ENCODE measurements at places on chromosomes 2 and 18.

DNA sequence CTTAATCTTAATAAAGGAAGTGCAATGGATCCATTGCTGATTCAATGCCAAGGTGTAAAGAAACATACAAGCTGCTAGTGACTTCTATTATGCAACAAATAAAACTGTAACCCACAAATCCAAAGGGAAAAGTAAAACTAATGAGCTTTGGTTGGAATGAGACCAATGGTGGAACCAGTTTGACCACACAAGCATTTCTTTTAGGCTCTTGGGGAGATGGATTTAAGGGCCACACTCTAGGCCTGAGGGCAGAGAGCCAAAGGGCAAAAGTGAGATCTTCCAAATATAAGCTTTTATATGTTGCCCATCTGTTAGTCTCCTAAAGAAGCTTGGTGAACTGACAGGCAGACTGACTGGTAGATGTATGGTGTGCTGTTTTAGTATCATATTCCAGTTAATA, 41.5 kb upstream of the MMADHC start:
- DNase-seq, result no peak

DNA sequence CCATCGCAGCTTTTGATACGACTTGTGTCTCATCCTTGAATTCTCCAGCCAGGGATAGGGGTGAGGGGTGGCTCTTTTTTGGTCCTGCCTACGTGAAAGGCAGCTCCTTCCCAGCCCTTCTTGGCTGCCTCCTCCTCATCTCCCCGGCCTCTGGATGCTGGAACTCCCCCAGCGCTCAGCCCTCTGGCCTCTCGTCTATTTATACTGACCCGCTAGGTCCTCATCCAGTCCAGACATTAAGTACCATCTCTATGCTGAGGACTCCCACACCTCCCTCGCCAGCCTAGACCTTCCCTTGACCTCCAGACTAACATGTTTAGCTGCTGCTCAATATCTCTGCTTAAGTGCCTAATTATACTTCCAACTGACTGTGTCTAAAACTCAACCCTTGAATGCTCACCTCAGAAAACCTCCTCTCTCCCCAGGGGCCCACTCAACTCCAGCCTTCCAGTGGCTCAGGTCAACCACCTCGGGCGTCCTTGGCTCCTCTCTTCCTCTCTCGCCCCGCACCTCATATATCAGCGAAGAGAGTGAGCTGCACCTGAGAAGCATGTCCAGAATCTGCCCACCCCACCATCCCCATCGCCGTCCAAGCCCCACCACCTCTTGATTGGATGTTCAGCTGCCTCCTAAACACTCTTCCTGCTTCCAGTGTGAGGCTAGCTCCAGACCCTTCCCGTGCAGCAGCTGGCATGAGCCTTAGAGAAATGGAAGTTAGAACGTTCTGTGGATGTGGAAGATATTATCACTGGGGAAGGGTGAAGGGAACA, 34.8 kb downstream of the TOGARAM2 start:
- DNase-seq, result no peak

- DNase-seq, result no peak
These were observed 386.8 kb downstream of the XIRP2 start for GRCh38 chr2:167275046-167275445.

GRCh38 chr2:61510674-61511671, 27.2 kb downstream of the XPO1 start:
- DNase-seq, result no peak

DNA sequence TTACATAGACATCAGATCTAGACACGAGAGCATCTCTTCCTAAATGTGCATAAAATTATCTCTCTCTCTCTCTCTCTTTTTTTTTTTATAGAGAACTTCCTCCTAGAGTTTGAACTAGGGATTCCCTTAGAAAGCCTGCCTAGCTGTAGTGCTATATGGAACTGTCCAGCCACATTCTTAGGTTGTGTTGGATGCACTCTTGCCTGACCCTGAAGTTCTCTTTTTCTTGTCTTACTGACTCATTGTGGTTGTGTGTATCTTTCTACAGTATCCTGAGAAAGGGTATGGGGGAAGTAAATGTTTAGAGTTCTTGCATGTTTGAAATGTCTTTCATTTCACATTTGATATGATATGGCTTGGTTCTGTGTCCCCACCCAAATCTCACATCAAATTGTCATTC, 368.2 kb downstream of the CDH2 start:
- DNase-seq, result no peak

DNA sequence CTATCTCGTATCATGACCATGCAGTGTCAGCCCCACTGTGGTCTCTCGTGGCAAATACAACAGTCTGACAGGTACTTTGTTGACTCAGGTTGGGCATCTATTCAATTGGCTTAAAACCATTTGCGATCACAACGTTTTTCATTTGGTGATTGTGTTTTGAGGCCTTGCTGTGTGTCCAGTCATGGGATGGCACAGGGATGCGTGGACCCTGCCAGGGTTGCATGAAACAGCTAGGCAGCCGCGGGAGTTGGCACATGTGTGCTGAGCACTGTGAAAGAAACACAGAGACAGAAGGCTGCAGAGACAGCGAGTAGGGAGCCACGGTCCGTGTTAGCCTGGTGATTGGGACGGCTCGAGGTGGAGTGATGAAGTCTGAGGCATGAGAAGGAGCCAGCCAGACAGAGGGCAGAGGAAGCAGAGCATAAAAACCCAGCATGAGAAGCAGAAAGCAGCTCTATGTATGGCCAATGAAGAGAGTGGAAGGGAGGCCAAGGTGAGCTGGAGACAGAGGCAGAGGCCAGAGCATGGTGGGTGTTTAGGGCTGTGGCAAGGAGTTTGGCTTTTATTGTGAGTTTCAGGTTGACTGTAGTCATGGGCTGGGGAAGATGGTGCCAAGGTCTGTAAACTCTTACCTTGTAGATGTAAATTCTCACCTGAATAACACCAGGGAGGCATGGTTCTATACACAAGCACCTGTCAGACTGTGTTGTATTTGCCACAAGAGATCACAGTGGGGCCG, 31.8 kb upstream of the IL1R1 start:
- no peak for DNase-seq

DNA sequence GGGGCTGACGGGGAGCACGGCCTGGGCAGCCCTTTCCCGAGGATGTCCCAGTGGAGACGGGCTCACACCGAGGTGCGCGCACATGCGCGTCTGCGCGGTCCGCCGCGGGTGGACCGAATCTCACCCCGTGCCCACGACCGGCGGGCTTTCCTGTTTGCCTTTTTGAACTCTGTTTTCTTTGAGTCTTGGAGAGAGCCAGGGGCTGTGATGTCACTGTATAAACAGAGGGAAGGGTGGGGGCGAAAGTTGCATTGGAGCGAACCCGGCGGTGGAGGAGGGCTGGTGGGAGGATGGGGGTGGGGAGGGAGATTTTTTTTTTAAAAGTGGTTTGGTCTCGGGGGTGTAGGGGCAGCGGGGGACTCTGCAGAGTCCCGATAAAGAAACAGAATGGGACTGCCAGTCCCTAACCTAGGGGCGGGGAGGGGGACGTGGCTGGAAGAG, 141.2 kb upstream of the CTAGE1 start:
- peak; percentile 66 for DNase-seq

DNA sequence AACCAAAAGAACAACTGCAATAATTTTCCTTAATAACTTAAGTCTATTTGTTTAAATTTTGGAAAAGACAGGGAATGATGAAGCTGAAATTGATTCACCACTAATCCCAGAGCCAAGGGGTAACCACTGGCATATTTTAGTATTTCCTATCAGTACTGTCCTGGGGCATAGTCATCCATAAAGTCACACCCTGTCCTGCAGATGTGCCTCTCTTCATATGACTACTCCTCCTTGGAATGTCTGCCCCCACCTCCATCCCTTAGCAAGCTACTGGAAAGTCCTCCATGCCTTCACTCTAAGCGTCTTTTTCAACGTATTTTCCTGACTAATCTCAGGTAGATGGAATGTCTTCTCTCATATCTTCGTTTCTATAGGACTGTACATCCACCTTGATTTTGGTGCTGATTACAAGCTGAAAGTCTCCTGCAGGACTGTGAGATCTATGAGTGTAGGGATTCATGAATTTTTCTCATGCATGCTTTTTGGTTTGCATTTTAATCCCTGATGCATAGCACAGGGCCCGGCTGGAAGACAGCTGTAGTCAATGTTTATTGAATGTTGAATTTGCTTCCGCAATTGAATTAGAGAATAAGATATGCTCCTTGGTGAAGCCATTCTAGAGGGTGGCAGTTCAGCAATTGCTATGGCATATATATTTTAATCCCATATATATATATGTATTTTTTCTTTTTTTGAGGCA, 85.6 kb downstream of the MOGAT1 start:
- DNase-seq, result peak; percentile 80

GRCh38 chr18:79182047-79182713, 113.0 kb downstream of the ATP9B start:
- no peak for DNase-seq

GRCh38 chr18:77057006-77057395, 75.6 kb downstream of the MBP start:
- DNase-seq, result peak; percentile 52

DNA sequence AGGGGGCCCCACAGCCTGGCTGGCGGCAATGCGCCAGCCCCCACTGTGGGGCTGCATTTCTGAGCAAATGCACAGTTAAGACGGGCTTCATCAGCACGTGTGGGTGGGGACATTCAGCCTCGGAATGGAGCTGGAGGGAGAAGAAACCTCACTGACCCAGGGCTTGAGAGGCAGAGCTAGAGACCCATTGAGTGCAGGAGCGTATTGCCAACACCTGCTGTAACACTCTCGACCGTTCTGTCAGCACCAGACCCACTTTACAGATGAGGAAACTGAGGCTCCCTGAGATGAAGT, 200.9 kb upstream of the RAB6C start:
- DNase-seq, result no peak

DNA sequence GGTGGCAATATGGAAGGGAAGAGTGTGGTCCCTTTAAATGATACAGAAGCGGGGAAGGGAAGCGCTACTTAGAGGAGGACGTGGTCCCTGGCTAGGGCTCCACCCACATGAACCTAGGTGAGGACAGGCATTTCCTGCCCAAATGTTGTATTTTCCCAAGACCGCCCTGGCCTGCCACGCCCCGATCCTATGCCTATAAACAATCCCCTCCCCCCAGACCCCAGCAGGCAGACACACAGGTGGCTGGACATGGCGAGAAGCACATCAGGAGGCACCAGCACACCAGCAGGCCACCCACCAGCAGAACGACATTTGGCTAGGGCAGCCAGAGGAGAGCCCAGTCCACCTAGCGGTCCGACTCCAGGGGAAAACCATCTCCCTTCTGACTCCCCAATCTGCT, 47.2 kb downstream of the METTL8 start:
- DNase-seq, result no peak

DNA sequence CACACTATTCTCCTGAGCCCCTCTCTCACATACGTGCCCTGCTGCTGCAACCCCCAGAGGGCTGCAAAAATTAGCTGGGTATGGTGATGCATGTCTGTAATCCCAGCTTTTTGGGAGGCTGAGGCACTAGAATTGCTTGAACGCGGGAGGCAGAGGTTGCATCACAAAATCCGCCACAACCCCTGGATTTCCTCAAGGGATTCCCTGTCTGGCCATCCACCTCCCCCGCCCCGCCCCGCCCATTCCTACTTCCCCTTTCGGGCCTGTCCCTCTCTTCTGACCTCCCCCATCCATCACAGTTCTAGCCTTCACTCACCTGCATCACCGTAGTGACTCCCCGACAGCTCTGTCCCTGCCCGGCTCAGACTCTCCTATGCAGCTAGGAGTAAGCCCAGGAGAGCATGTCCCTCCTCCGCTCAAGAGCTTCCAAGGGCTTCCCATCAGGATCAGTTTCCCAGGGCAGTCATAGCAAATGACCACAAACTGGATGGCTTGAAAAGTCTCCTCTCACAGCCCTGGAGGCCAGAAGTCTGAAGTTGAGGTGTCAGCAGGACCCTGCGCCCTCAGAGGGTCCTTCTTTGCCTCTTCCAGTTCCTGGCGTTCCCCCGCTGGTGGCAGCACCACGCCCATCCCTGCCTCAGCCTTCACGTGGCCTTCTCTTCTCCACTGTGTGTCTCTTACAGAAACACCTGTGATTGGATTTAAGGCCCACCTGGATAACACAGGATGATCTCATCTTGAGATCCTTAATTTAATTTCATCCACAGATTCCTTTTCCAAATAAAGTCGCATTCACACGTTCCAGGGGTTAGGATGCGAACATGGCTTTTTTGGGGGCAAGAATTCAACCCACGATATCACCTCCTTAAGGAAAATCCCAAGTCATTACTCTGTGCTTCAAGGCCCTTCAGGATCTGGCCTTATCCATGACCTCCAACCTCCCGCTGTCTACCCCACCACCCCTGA, 58.5 kb downstream of the HS1BP3 start:
- DNase-seq, result no peak

Measured in foreskin fibroblast (primary cell).